ENCODE measurements at places on chromosomes 3 and 15. TPM values are rescaled to one million over a fixed set of nuclear protein-coding genes. Genes with fewer than 3 reads are reported as not detected.

CCDC33 gene
- not detected for total RNA-seq

TRH gene
- total RNA-seq = not detected

CEP70 gene
- 9.8 TPM for total RNA-seq

ACAN gene
- 0.77 TPM for total RNA-seq

CCDC66 gene
- total RNA-seq = 18.4 TPM

KCNAB1 gene
- 0.90 TPM for total RNA-seq

PRICKLE2 gene
- 0.69 TPM for total RNA-seq

KBTBD13 gene
- total RNA-seq = not detected

ZBED2 gene
- total RNA-seq = not detected

ANKDD1A gene
- 1.7 TPM for total RNA-seq
